ENCODE measurements at places on chromosomes 16 and 17. TPM values are rescaled to one million over a fixed set of nuclear protein-coding genes. Genes with fewer than 3 reads are reported as not detected.

DNA sequence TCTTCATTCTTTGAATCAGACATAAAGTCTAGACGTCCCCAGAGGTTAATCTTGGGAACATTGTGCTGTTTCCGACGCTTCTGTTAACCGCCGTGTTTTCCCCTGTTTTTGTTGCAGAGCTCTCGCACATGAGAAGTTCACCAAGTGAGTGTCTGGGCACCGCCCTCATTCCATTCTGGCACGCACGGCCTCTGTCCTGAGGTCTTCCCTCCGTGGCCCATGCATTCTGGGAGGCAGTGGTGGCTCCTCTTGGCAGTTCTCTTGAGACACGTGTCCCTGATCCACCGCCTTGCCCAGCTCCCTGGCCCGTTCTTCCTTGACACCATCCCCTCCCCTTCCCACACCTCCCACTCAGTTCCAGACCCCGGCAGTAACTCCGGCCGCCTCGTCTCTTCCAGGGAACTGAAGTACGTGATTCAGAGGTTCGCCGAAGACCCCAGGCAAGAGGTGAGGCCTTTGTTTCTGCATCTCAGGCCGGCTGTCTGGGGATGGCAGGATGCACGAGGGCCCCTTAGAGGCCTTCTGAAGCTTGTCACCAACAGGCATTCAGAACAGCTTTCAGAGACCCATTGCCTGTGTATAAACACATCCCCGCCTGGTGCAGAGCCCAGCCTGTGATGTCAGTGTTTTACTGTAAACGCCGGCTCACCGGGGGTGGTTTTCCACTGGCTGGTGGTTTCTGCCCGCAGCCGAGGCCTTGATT, 85.9 kb upstream of the PLCG2 start:
- DNase-seq = no peak

DNA sequence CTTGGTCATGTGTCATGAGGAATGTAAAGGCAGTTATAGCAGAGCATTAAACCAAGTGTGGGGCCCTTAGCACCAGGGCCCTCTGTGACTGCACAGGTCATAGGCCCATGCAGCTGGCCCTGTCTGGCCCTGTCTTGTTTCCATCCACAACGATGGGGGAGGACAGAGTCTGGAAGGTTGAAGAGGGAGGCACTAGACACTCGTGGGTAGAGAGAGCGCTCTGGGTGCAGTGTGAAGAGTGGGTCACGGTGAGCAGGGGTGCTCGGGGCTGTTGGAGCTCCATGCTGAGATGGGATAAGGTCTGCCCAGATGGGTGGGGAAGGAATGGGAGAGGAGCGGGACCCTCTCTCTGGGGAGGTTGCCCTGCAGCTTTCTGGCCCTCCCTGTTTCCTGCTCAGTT, 12.8 kb upstream of the KSR1 start:
- no peak for DNase-seq

GRCh38 chr17:40348562-40349476, 15.7 kb downstream of the GJD3 start:
- no peak for DNase-seq

GRCh38 chr17:17548044-17548443, 43.5 kb downstream of the PEMT start:
- DNase-seq = no peak

DNA sequence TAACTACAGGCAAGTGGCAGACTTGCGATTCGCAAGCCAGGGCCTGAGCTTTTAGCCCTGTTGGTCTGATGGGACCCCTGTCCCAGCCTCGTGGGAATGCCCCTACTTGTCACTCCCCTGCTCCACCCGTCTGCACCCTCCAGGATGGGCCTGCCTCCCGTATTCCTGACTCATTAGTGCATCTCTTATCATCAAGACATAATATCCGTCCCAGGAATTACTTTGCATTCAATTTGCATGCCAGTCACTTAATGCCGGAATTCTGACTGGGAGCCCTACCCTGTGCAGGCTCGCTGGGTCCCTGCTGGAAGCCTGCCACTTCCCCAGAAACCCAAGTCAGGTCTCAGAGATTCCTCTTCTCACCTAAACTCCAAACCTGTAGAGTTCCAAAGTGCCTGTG, 3.3 kb downstream of the PRSS53 start:
- no peak for DNase-seq

DNA sequence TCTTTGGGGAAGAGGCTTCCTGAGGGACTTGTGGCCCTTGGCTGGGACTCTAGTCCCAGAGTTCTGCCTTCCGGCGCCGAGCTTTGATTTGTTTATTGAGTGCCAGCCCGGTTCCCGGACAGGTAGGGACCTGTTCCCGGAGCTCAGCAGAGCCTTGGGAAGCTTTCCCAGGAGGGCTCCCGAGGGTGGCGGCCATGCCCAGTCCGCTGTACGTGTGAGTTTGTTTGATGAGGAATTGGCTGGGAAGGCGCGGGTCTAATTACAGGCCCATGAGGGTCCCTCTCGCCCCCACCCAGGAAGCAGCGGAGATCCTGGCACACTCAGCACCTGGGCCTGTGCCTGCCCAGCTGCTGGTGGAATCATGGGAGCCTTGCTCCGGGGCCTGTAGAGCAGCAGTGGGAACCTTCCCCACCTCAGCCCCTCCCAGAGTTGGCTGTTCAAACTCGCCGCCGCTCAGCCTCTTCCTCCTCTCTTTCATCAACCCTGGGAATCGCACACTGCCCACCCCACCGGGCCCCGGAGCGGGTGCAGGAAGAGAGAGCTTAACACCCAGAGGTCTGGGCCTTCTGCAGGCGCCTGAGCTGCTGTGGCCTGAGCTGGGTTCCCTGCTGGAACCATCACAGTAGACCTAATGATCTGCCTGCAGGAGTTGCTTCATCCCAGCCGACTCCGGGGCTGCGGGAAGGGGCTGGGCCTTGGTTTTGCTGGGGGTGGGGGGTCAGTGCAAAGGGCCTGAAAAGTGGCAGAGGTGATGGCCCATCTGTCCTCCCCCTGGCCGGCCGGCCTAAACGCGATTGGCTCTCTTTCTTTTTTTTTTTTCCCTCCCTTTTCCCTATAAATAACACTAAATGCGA, 313.7 kb downstream of the SEC14L1 start:
- DNase-seq = no peak

DNA sequence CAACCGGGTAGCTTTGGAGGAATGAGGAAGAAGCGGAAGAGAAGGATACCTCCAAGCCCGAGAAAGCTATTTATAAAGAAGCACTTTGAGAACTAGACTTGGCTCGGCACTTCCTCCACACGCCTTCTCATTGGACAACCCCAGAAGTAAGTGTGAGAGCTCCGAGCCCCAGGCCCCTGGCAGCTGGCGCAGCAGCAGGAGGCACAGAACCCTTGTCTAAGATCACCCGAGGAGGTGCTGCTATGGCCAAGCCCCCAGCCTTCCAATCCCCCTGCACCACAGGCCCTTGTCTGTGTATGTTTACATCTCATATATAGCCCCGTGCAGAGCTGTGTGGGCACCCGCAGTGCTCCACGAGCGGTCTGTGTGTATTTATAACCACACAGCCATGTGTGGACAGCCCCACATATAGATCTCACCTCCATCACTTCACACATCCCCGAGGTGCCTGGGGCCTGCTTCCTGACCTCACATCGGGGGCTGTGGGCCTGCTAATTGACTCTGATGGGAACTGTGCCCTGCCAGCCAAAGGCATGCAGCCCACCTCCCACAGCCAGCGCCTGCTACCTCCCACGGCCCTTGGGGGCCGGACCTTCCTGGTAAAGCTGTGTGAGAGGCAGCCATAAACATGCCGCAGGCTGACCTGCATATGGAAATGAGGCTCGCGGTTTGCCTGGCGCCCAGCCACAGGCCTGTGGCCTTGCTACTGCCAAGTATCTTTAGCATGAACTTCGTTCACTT, 96.1 kb downstream of the C17orf67 start:
- no peak for DNase-seq

DNA sequence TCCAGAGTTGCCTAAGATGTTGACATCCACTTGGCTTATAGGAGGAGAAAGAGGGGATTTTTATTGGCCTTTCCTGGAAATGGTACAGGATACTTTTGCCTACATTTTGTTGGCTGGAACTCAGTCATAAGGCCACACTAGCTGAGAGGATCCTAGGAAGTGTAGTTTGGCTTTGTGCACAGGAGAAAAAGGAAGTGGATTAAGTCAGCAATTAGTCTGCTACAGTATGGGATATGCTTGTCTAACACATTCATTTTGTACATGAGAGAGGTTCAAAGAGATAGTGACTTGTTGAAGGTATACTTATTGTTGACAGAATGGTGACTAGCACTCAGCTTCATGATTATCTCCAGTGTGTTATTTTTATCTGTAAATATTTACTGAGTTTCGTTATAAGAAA, 10.3 kb downstream of the UTP18 start:
- DNase-seq = no peak

DNA sequence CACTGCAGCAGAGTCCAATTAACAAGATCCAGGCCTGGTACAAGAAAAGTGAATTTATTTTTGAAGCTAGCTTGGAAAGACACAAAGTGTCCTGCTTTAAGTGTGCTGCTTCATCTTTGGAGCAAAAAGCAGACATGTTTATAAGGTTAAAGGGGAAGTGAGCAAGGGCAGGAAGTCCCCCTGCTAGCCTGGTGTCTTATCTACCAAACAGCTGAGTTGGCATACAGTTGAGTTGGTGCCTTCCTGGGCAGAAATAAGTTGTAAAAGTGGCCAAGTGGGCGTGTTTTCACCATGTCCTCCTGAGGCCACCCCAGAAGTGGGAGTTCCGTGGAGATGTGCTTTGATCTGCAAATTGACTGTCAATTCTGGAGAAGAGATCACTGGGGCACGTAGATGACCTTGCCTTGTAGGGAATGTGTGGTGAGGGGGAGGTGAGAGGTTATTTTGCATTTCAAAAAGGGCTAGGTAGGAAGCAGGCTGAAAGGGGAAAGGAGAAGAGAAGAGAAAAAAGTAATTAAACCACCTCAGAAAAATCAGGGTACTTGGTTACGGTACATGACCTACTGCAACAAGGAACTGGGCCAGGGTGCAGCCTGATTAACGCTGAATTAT, 38.3 kb upstream of the HSBP1 start:
- no peak for DNase-seq

- no peak for DNase-seq
Measured at GRCh38 chr16:683396-684070, 601 bp downstream of the JMJD8 start.

- DNase-seq = no peak
Measured at GRCh38 chr17:78248051-78248914, 16.9 kb downstream of the TMEM235 start.

GRCh38 chr16:87266846-87267245, 50.3 kb downstream of the C16orf95 start:
- DNase-seq = no peak

DNA sequence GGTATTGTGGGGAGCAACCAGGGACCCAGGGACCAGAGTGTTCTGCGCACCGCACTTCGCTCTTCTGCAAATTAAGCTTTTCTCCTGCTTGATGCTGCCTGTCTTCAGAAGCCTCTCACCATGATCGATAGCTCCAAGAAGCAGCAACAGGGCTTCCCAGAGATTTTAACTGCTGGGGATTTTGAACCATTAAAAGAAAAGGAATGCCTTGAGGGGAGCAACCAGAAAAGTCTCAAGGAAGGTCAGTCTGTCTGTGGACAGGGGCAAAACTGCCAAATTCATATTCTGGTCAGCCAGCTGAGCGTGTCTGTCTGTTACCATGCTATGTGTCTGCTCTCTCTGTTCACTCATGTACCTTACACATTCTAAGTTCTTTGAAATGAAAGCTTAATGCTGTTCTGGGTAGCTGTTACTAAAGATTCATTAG, 115.7 kb downstream of the MRTFB start:
- DNase-seq = no peak

- DNase-seq = no peak
Measured at GRCh38 chr16:84513123-84513522, 8.7 kb upstream of the MEAK7 start.

GRCh38 chr17:69809331-69809730, 265.7 kb upstream of the KCNJ16 start:
- no peak for DNase-seq

DNA sequence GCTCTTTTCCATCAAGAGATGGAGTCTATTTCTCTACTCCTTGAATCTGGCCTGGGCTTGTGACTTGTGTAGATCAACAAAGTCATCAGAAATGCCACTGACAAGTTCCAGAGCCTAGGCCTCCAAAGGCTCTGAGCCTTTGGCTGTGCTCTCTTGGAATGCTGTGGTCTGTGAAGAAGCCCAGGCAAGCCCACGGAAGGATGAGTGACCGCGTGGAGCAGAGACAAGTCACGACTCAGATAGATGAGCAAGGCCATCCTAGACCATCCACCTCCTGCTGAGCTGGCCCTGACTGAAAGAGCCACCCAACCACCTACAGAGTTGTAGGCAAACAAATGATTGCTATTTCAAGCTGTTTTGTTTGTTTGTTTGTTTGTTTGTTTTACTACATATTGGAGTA, 11.6 kb upstream of the ICAM2 start:
- no peak for DNase-seq

GRCh38 chr17:61878520-61878919, 15.2 kb upstream of the BRIP1 start:
- DNase-seq = no peak

DNA sequence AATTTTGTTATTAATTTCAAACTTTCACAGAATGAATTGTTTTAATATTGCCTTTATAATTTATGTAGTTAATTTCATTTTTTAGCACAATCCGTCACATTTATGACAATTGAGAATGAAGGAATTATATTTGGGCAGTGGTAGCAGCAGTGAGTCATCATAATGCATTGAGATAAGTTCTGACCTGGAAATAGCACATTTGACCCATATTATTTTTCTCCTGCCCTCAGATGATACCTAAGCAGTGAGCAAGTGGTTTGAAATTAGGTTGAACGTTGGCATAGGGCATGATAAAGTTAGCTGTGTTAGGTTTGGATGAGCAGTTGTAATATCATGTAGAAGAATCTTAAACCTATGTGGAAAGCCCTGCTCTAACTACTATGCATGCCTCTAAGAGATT, 1431.3 kb upstream of the CDH8 start:
- no peak for DNase-seq

DNA sequence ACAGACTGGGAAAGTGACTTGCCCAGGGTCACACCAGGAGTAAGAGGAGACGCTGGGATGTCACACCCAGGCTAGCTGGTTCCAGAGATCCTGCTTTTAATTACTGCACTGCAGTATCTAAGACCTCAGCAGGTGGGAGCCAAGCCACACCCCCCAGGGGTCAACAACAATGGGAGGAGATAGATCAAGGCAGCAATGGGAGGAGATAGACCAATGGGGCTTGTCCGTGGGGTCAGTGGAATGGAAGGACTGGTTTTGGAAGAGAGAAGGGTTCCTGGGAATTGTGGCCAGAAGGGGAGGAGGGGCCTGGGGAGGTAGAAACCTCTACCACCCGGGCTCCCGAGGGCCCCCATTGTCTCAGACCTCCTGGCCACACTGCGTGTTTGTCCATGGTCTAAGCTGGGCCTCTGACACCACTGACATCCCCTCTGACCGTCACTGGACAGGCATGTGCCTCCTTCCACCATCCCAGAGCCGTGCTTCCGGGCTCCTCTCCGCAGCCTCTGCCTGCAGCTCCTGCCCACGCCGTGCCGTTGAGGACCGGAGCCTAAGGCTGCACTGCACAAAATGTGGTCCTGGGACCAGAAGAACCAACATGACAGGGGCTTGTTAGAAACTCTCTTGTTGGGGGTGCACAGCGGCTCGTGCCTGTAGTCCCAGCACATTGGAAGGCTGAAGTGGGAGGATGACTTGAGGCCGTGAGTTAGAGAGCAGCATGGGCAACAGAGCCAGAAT, 69.8 kb upstream of the RPH3AL start:
- no peak for DNase-seq

The SHISA6 gene
- 23.4 TPM for total RNA-seq

The ZNF750 gene
- 0.14 TPM for total RNA-seq

The NMRAL1 gene
- total RNA-seq = 68.3 TPM

The P2RX5 gene
- total RNA-seq = 0.66 TPM

The RNF112 gene
- not detected for total RNA-seq

The HASPIN gene
- total RNA-seq = 9.5 TPM

The SCIMP gene
- not detected for total RNA-seq

The SEPTIN12 gene
- total RNA-seq = not detected

All from Caco-2 (cell line).